ENCODE measurements at places on chromosomes 11 and 22.

GRCh38 chr22:35378621-35379020 is 2.3 kb upstream of the HMOX1 start:
- no peak for DNase-seq

- DNase-seq: no peak
These were observed 7.1 kb upstream of the TMA7B start for GRCh38 chr22:39953101-39953500.

DNA sequence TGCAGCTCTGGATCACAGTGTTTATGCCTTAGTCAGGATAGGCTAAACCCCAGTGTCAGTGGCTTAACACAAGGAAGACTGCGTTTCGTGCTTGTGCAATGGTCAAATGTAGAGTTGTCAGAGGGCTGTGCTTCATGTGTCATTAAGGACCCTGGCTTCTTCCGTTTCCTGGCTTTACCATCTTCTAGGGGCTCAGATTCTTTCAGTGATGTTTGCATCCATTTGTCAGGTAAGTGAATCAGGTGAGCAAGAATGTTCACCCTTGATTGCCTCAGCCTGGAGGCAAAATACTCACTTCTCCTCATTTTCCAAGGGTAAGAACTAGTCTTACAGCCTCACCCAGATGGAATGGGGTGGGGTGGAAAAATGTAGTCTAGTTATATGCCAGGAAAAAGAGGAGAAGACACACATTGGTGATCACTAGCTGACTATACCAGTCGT is 20.5 kb upstream of the AMOTL1 start:
- no peak for DNase-seq

- DNase-seq: no peak
These were observed 33.0 kb downstream of the SERGEF start for GRCh38 chr11:17979770-17980371.

GRCh38 chr22:44988671-44989070 is 21.1 kb downstream of the PHF21B start:
- DNase-seq: no peak

GRCh38 chr11:13947379-13947778 is 15.1 kb upstream of the SPON1 start:
- DNase-seq: no peak

- no peak for DNase-seq
These were observed 126.9 kb downstream of the CD44 start for GRCh38 chr11:35265755-35266454.

- DNase-seq: no peak
These were observed 35.9 kb upstream of the TTC12 start for GRCh38 chr11:113278481-113278880.

DNA sequence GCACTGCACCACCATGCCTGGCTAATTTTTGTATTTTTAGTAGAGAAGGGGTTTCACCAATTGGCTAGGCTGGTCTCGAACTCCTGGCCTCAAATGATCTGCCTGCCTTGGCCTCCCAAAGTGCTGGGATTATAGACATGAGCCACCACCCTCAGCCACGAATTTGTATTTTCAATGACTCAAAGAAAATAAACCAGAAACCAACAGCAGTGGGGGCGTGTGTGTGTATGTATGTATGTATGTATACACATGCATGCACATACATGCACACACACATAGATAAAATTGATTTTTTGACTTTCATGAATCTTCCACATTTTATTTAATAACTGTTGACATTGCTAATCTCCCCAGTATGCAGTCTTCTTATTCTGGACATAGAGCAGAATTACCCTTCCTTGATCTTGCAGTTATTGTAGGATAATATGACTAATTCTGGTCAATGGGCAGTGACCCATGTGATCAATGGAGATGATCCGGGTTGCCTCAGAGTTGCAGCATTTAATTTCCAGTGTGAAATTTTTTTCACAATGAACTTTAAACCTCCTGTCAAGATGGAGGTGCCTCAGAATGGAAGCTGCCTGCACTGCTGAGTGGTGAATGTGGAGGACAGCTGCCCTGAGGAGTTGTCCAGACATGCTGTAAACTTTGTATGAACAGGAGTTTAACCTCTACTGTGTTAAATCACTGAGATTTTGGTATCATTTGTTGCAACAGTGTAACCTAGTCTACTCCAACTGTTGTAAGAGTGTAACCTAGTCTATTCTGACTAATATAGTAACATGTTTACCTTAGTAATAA is 12.8 kb upstream of the PTPN5 start:
- DNase-seq: no peak

DNA sequence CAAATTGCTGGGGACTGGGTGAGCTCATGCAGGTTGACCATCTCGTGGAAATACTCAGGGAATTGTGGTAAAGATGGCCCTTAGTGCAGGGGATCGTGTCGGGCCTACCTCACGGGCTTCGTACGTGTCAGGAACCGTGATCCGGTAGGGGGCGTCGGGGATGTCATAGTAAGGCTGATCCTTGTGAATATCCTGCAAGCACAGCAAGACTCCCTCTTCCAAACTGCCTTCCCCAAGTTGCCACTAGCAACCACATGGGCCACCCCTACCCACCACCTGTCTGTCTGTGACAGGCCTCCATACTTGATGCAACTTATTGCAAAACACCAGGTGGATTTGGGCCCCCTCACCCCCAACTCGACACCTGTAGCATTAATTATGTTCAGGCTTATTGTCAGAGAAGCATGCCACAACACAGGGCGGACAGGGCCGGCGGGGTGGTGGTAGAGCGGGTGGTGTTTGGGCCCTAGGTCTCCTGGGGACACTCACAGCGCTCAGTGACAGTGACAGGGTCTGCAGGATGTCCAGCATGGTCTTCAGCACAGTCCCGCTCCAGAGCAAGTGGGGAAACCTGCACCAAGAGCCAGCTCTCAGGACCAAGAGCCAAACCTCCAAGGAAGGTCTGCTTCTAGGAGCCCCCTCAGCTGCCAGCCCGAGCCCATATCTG is 22.6 kb upstream of the SERPIND1 start:
- DNase-seq: no peak

GRCh38 chr11:47620836-47621378 is 21.5 kb downstream of the MTCH2 start:
- no peak for DNase-seq

Data from GF-D8 (cell line).